Pulmonary artery endothelial cell (primary cell): ENCODE measurements at places on chromosomes 4 and X. TPM values are rescaled to one million over a fixed set of nuclear protein-coding genes. Genes with fewer than 3 reads are reported as not detected.
A peak's percentile ranks its signal among the peaks of the same experiment; 100 is the strongest.

GRCh38 chr4:187183346-187183745, 459.7 kb upstream of the FAT1 start:
- DNase-seq: no peak

The XAGE2 gene
- not detected in 2 replicates for total RNA-seq

DNA sequence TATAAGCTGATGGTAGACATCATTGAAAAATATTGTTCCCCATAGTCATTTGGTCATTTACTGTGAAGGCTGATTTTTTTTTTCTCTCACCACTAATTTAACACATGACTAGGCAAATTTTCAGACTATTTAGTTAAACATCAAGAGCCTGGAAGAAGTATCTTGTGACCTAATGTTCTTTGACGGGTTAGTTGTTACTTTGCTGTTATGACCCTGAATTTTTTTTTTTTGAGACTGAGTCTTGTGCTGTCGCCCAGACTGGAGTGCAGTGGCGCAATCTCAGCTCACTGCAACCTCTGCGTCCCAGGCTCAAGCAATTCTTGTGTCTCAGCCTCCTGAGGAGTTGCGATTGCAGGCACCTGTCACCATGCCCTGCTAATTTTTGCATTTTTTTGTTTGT, 67.0 kb downstream of the HPF1 start:
- no peak for DNase-seq

DNA sequence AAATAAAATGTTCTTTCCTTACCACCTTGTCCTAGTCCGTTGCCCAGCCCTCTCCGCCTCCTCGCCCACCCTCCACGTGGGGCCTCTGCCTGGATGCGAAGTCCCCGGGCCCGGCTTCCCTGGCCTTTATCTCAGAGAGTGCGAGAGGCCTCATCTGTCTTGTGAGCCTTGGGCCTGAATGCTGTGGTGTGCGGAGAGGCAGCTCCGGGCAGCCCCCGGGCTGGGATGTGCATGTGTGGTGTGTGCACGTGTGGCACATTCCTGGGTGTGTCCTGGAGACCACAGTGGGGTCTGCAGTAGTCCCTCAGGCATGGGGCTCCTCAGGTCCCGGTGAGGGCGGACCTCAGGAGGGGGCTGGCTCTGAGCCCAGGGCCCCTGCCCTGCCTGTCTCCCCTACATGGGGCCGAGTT, 31.4 kb downstream of the DOK7 start:
- DNase-seq: no peak

DNA sequence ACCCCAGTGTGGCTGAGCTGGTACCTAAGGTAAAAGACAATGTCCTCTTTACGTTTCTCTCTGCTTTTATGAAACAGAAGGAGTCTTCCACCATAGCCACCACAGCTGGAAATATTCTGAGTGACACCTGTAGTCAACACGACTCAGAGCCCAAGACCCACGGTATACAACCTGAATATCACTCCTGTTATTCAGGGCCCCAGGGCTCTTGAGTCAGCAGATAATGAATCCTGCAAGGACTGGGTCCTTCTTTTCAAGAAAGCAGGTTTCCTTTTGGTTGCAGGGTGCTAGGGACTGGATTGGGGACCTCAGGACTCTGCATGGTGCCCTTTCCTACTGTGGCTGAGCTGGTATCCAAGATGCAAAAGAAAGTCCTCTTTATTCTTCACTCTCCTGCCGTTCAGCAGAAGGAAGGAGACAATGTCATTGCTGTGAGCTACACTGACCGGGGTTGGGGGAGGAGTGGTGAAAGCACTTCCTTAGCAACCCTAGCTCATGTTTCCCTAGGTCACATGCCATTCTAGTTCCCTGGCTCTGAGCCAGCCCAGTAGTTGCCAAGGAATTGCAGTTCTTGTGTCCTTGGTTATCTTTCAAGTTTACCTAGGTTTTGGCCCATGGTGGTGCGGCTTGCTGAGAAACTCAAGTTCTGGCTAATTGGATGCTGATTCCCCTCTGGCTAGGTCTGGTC, 23.7 kb upstream of the UNC5C start:
- DNase-seq: peak; percentile 11

The S100G gene
- not detected in 2 replicates for total RNA-seq

GRCh38 chr4:3071811-3072210, 2.5 kb downstream of the HTT-AS start:
- no peak for DNase-seq

DNA sequence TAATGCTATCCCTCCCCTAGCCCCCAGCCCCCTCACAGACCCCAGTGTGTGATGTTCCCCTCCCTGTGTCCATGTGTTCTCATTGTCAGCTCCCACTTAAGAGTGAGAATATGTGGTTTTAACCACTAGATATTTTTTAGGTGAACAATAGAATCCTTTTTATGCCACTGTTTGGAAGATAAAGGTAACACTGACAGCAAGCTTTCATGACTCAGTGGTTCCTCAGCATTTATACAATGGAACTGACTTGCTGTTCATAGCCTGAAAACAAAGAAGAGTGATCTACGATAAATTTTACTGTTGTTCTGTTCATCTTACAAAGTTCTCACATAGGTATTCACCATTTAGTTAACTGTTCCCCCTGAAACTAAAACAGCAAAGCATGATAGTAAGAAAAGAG, 147.8 kb downstream of the ARHGAP10 start:
- no peak for DNase-seq

DNA sequence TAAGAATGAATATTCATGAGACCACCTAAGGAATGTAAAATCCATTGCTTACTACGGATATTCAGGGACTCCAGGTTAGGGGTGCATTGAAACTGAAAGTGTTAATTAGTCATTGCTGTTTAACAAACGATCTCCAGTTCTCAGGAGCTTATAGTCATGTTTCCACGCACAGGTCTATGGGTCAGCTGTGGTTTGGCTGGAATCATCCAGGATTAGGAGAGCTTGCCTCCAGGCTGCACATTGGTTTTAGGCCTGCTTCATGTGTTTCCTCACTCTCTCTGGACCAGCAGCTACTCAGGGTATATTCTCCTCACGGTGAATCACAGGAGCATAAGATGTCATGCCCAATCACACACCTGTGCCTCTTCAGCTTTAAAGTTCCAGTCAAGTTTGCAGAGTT, 98.9 kb downstream of the ATXN3L start:
- DNase-seq: no peak
